ENCODE measurements at places on chromosomes 11 and 22.

DNA sequence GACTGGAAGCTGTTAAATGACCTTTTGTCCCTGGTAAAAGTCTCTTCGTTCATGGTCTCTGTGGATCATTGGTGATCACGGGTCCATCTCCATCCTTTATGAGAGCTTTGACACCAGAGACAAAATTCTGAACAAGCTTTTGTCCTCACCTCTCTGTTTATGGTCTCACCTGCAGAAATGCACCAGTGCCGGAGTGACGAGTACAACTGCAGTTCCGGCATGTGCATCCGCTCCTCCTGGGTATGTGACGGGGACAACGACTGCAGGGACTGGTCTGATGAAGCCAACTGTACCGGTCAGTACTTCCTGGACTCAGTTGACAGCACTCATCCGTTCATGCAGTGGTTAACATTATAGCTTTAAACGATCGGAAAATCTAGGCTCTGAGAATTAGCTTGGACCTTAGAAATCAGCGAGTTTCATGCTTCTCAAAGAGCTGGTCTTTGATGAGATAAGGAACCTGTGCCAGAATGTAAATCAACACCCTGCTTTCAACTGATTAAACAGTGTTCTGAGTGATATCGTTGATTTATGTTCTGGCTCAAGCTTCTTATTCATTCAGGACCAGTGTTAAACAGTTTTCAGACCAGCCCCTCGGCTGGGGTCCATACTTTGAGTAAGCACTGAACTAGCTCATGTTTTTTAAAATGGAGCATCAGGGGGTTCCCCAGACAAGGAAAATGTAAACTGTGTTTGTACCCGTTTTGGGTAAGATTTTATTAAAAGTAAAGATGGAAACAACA is 124.5 kb upstream of the SORL1-AS1 start:
- no peak for DNase-seq

GRCh38 chr11:63179432-63180041 is 35.5 kb upstream of the SLC22A24 start:
- no peak for DNase-seq

- DNase-seq: no peak
Measured at GRCh38 chr11:95599959-95600586, 189.5 kb downstream of the FAM76B start.

GRCh38 chr11:33642461-33643166 is 58.0 kb downstream of the C11orf91 start:
- DNase-seq: no peak

- DNase-seq: peak; percentile 75
Measured at GRCh38 chr11:62539238-62539925, 7.2 kb downstream of the AHNAK start.

DNA sequence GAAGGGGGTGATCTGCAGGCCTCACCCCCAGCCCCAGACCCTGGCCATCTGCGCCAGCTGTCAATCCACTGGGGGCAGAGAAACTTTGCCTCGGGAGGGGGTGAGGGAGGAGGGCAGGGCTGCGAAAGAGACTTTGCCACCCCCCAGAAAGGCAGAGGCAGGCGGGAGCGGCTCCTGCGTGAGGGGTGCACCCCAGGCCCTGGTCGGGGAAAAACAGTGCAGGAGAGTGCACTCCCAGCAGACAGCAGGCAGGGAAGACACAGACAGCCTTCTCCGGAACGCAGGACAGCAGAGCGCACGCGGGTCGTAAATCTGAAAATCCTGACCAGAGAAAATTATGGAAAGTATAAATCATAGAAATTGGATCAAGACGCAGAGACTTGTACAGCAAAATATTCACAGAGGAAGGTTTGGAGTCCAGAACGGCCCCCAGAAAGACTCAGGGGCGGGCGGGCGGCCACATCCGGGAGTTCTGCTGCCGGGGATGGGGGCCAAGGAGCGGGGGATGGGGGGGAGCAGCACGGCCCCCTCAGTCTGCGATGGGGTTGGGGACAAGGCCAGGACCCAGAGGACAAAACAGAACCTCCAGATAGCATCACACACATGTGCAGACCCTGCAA is 8.0 kb upstream of the MRPL23 start:
- no peak for DNase-seq

GRCh38 chr11:79095424-79095823 is 345.4 kb downstream of the TENM4 start:
- DNase-seq: no peak

GRCh38 chr11:36638556-36638955 is 40.5 kb upstream of the RAG2 start:
- no peak for DNase-seq

- DNase-seq: no peak
Measured at GRCh38 chr11:73186294-73186850, 31.7 kb upstream of the P2RY2 start.

DNA sequence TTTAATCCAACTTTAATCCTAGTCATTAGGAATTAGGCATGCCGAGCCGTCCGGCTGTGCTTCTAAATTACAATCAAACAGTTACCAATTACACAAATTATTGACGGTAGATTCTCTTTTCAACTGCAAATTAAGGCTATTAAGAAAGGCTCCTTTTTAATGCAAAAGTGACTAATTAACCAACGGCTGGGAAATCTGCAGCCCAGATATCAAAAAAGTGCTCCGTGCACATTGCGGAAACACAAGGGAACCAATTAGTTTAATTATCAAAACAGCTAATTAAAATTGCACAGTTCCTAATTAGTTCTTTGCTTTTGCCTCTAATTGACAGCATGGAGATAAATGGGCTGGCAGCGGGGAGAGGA is 19.4 kb upstream of the LMO1 start:
- no peak for DNase-seq

DNA sequence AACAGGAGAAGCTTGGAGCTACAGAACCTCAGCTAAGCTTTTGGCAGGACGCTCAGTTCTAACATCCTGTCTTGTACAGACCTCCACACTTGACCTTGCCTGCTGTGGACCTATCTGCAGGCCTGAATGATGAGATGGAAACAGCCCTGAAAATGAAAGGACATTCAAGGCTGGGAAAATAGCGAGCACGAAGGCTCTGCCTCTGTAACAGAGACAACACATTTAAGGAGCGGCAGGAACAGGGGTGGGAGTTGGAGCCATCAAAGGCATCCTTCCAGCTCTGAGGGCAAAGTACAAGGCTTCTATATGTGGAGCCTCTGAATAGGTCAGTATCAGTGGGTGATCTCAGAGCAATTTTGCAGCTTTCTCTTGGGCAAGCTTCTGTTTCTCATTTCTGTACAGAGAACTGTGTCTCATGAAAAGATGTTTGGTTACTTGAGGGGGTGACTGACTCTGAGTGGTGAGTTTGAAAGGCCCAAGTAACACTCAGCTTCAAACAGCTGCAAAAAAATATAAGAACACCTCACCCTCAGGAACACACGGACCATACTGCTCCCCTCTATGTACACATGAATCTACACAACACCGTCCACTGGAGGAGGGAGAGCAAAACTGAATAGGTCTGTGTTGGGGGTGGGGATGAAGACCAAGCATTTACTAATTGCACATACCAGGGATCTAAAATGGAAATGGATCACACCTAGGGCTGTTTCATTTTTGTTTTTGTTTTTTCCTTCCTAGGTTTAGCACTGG is 101.6 kb downstream of the CCDC81 start:
- no peak for DNase-seq

DNA sequence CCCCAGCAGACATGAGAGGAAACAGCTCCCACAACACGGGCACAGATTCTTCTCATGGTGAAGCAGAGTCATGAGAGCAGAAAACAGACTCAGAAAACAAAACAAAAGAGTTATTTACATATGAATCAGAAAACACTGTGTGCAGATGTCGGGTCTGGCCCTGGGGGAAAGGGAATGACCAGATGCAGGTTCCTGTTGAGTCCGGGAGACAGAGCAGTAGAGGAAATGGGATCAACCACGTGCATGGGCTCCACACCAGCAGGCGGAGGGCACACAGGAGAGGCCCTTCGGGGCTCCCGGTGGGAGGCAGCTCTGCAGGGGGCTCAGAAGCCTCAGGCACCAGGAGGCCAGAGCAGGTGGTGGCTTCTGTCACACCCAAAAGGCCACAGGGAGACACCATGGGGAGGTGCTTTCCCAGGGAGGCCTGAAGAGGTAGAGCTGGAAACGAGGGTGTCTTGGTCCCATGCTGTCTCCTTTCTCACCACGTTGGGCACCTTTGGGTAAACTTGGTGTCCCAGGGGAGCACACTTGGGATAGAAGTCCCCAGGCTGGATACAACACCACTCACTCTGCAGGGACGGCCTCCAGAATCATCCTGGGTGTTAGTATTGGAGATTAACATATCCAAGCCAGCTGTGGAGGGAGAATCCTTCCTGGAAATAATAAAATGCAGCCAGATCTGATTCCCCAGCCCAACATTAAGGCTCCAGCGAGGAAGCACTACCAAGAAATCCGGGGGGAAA is 764.7 kb downstream of the BRD1 start:
- DNase-seq: no peak

GRCh38 chr22:47624252-47625012 is 862.0 kb downstream of the TBC1D22A start:
- no peak for DNase-seq

GRCh38 chr11:102580185-102580951 is 44.8 kb downstream of the MMP20 start:
- DNase-seq: no peak

GRCh38 chr11:134332189-134332631 is 422 bp downstream of the GLB1L2 start:
- peak; percentile 19 for DNase-seq

DNA sequence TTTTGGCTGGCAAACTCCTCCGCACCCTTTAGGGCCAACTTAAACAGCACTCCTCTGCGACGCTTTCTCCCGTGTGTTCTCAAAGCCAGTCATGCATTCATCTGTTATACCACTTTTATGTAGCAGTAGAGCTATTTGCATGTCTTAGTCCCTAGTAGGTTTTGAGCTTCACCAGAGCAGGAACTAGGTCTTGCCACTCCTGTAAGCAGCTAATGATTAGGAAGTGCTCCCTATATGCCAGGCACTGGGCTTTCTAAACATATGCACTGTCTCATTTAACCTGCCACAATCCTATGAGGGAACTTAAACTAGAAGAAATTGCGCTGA is 180.8 kb downstream of the DBX1 start:
- no peak for DNase-seq

GRCh38 chr11:118343981-118344515 is at the start of gene CD3G:
Gene CD3G (plus strand): TSS chr11:118344344. CDS start chr11:118344424, 80 bp downstream.
- DNase-seq: peak; percentile 56

GRCh38 chr11:85062659-85063058 is 564.5 kb downstream of the DLG2 start:
- no peak for DNase-seq

GRCh38 chr11:77512092-77512491 is 38.2 kb upstream of the PAK1 start:
- no peak for DNase-seq

- no peak for DNase-seq
Measured at GRCh38 chr11:70731271-70732022, 333.1 kb downstream of the CTTN start.

DNA sequence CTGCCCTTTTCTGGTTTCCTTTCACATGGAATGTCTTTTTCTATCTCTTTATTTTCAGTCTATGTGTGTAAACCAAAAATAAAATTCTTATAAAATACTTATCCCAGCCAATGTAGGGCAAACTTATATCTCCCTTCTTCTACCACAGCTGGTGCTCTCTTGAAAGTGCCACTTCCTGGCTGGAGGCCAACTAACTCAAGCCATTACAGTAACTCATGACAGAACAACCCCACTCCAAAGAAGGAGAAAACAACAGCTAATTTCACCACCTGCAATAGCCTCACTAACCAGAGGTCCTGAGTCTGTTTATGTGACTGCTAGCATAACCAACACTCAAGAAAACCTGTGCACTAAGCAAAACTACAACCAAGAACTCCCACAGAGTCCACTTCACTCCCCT is 74.9 kb upstream of the DBX1 start:
- no peak for DNase-seq

- no peak for DNase-seq
Measured at GRCh38 chr11:64976651-64977050, 4.7 kb upstream of the MAJIN start.

All from CD8-positive, alpha-beta memory T cell (primary cell).